ENCODE measurements at places on chromosomes 1 and 21.

- no peak for DNase-seq
Observed at GRCh38 chr1:206590025-206590758, 22.1 kb downstream of the EIF2D start.

- DNase-seq, result peak; percentile 82
Observed at GRCh38 chr1:17125756-17126237, 6.5 kb upstream of the PADI2 start.

DNA sequence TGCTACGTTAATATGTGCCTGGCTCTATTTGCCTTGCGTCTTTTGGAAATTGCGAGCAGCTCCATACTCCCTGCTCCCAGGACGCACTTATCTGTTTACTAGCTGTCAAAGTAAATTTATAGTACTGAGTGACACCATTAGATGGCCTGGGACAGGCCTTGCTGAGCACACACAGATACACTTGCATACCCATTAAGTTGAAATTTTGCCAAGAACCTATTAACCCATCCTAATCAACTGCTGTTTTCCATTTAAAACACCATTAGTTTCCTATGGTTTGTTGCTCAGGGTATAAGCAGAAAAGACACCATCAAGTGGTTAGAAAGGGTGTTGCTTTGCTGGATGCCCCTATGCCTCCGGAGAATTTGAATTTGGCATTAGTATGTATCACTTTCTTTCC is 187.3 kb downstream of the SLC44A5 start:
- DNase-seq, result peak; percentile 89

DNA sequence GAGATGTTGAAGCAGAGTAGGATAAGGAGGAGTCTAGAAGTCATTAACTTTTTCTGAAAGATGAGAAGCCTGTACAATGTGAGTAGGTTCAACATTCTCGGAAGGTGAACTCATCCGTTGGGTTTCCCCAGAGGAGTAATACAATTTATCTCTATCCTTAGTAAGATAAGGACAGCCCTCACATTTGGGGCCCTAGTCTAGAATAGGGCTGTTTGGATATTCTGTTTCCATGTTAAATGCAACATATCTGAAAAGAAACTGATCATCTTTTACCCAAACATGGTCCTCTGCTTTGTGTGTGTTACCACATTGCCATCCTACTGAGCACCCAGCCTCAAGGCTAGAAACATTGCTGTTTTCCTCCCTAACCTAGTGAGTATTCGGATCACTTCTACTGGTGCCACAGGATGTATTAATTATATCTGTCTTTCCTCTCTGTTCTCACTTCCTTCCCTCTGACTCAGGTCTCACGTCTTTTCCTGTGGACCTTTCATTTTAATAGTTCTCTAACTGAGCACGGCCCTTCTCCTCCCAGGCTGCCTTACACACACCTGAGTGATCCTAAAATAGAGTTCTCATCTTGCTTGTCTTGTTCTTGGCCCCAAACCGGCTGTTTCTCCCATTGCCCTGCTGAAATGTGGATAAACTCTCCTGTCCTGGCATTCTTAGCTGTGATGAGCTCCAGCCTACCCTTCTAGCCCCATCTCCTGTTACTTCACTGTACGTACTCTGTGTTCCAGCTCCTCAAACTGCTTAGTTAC is 91.7 kb downstream of the CDC14A start:
- DNase-seq, result no peak

DNA sequence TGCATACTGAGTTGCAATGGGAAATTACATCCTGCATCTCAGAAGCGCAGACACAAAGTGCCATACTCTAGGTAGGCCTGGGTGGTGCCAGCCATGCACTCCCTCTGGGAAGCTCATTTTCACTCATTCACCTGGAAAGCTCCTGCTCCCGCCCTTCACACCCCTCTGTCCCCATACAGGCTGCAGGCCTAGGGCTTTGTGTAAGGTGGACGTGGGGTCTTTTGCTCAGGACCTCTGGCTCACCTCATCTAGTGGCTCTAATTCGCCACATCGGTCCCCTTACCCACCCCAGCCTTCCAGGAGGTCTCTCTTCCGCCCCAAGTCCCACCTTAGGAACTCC is 751 bp downstream of the MRPS15 start:
- no peak for DNase-seq

GRCh38 chr1:25017436-25018109 is 87.5 kb upstream of the RUNX3 start:
- no peak for DNase-seq

GRCh38 chr1:44546403-44547053 is 127.8 kb downstream of the TMEM53 start:
- DNase-seq, result no peak

- no peak for DNase-seq
Observed at GRCh38 chr1:236502972-236503639, 20.7 kb upstream of the LGALS8 start.

GRCh38 chr1:39360731-39361130 is 130.7 kb upstream of the BMP8A start:
- no peak for DNase-seq

GRCh38 chr1:234605983-234606783 is 3.8 kb downstream of the IRF2BP2 start:
- peak; percentile 23 for DNase-seq

DNA sequence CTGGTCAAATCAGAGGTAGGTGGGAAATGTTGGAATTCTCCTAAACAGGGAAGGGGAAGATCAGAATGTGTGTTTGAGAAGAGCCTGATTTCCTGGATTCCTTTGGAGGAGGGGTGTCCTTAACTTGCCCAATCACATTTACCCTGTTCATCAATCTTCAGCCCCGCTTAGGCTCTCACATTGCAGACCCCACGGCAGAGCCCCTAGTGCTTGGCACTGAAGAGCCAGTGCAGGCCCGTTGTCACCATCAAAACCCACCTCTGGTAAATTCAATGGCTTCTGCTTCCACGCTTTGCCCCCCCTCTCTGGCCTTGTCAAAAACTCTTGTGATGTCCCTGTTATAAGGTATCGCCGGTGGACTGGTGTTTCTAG is 2.3 kb downstream of the AGPAT3 start:
- DNase-seq, result no peak

- no peak for DNase-seq
Observed at GRCh38 chr21:39845571-39846130, 21.6 kb upstream of the PCP4 start.

DNA sequence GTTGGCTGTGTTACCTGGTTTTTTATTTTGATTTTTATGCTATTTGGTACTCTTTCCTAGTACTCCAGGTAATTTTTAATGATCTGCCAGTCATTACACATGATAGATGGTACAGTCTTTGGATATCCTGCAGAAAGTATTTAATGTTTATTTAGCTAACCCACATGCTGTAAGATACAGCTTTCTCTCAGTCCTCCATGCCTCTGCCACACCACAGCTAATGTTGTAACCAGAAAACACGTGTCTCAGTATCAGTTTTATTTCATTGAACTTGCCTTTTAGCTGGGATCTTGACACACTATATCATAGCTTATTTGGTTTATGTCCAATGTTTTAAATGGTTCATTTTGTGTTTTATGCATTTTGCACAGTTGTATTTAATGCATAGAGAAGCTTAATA is 1648.4 kb downstream of the KCNT2 start:
- no peak for DNase-seq

- DNase-seq, result no peak
Observed at GRCh38 chr1:60922304-60922703, 160.1 kb upstream of the NFIA start.

DNA sequence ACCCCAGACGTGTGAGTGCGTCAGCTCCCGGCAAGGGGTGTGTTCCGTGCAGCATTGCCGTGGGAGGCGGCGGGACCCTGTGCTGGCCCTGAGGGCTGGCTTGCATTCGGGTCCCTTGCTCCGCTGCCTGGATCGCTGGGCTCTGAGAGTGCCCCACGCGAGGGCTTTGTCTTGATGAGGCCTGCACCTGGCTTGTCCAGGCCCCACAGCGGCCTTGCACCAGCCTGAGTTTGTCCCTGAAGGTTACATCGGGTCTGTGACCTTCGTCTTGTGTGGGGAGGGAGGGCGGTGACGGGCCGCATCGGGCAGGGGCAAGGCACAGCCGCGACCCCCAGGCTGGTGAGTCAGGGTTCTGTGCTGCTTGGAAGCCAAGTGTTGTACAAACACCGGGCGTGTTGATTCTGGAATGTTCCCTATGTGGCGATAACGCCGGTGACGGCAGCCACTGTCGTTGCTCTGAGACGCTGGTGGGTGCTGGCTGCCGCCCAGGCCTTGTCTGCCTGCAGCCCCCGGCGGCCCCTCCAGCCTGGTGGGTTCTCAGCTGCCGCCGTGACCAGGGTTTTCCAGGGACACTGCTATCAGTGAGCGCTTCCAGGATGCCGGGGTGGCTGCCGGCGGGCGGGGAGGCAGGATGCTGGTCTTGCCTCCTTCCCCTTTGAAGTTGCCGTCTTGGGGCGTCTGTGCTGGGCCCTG is 42.9 kb downstream of the SLX9 start:
- no peak for DNase-seq

DNA sequence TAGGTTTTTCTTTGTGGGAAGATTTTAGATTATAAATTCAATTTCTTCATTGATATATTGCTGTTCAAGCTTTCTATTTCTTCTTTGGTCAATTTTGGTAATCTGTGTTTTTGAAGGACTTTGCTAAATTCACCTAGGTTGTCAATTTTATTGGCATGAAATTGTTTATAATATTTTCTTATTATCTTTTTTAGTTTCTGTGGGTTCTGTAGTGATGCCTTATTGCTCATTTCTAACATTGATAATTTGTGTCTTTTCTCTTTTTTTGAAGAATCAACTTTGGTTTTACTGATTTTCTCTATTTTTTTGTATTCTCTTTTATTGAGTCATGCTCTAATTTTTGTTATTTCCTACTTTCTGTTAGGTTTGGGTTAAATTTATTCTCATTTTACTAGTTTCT is 123.2 kb downstream of the ADSS2 start:
- no peak for DNase-seq

DNA sequence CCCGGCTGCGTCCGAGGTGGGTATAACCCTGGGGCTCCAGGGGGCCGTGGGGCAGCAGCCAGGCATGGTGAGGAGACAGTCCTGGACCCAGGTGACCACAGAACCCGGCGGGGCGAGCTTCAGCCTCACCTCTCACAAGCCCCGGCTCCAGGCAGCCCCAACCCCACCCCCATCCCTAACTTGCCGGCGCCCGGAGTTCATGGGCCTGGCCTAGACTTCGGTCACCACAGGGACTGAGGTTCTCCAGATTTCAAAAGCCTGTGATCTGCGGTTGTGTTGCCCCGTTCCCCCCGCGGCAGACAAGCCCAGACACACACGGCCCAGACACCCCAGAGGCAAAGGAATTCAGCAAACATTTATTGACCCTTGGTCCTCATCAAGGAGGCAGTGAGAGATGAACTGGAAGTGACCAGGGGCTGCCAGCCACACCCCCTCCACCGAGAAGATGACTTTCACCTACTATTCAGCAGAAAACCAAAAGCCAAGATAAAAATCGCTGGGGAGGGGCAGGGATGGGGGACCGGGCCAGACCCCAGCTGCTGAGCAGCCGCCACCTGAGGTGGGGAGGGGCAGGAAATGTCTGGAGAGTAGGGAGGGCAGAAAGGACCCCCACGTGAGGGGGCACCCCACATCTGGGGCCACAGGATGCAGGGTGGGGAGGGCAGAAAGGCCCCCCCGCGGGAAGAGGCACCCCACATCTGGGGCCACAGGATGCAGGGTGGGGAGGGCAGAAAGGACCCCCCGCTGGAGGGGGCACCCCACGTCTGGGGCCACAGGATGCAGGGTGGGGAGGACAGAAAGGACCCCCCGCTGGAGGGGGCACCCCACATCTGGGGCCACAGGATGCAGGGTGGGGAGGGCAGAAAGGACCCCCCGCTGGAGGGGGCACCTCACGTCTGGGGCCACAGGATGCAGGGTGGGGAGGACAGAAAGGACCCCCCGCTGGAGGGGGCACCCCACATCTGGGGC is 3.9 kb downstream of the HES4 start:
- no peak for DNase-seq

GRCh38 chr1:201689647-201690046 is 139.3 kb upstream of the IPO9 start:
- no peak for DNase-seq

DNA sequence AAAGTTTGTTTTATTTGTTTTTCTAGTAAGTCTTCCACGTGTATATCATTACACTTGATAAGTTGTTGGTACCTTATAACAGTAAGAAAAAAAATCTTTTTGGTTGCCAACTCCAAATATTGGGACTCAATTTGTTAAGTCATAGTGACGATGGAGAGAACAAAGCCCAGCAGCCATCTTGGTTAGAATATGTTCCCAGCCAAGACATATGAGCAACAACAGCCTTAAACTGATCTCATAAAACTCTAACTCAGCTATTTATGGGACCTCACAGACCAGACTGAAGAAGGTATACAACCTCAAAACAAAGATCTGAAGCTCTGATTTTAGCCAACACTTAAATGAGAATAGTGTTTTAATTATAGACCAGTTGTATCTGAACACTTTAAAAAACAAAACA is 281.3 kb downstream of the VAV3 start:
- no peak for DNase-seq

DNA sequence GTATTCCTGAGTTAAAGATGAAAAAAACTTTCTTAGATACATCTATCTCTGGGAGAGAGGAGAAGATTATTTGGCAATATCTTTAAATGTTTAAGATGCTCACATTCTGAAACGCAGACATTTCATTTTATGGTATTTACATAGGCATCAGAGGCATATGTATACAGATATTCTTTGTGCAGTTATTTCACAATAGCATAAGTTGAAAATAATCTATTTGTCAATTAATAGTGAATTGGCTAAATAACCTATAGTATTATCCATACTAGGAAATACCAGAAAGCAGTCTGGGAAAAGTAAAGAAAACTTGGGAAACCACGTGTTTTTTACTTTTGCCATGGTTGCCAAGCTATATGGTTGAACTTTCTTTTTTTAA is 35.9 kb downstream of the GLUL start:
- no peak for DNase-seq

- no peak for DNase-seq
Observed at GRCh38 chr1:232183266-232183800, 446.6 kb downstream of the SIPA1L2 start.

GRCh38 chr1:67599085-67599484 is 85.9 kb upstream of the GADD45A start:
- DNase-seq, result no peak

DNA sequence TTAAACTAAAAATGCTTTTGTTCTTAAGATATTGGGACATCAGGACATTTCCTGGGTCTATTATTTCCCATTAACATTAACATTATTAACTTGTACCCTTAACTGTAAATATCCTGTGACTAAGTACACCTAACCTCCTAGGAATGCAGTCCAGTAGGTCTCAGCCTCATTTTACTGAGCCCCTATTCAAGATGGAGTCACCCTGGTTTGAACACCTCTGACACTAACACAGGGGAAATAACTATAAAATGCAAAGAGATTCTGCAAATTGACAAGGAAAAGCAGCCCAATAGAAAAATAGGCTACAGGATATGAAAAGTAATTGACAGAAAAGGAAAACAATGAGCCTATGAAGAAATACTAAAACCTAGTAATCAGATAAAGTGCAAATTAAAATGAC is 11.6 kb upstream of the NCMAP start:
- no peak for DNase-seq
